Uterus (tissue), 4 donors: ENCODE measurements at places on chromosomes 5 and 9. TPM values are rescaled to one million over a fixed set of nuclear protein-coding genes. Genes with fewer than 3 reads are reported as not detected.

DNA sequence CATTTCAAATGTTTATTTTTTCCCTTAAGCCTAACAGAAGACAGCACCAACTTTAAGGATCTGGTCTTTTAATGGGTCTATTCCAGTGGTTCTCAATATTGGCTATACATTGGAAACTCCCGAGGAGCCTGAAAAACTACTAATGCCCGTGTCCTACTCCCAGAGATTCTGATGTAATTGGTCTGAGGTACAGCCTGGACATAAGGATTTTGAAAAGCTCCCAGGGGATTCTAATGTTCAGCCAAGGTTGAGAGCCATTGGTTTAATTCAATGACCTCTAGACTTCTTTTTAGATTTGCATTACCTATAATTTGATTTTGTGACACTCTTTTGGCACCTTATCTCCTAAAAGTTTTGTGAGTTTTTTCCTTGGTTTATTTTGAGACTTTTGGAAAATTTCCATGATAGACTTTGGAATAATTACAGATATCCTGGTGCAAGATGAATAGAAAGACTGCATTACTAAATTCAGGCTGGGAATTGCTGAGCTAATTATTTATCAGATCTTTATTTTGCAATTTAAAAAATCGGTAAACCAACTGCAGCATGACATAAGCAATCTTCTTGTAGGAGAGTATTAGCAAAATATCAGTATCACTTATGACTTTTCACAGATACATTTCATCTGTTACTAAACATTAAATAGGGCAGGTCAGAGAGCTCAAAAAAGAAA lies 91.5 kb upstream of the ELL2 start:
- H3K36me3 ChIP-seq: no peaks in the 10 kb centered on the region
- no peaks in the 10 kb centered on the region for H3K27me3 ChIP-seq
- H3K4me3 ChIP-seq: no peak overlapping the region
- H3K27ac ChIP-seq: no peak overlapping the region
- no peaks in the 10 kb centered on the region for H3K4me1 ChIP-seq

GRCh38 chr9:113298924-113299770 lies 4.0 kb downstream of the RNF183 start:
- H3K4me1 ChIP-seq: no peaks in the 10 kb centered on the region
- no peaks in the 10 kb centered on the region for H3K36me3 ChIP-seq
- H3K4me3 ChIP-seq: no peak overlapping the region
- no peak for DNase-seq
- H3K27me3 ChIP-seq: no peaks in the 10 kb centered on the region
- H3K27ac ChIP-seq: no peak overlapping the region

- DNase-seq: no peak
- no peak overlapping the region for H3K27ac ChIP-seq
- no peaks in the 10 kb centered on the region for H3K4me1 ChIP-seq
- no peaks in the 10 kb centered on the region for H3K27me3 ChIP-seq
These were observed 171.9 kb upstream of the ELL2 start for GRCh38 chr5:96133341-96134079.

GRCh38 chr9:137836831-137837241 lies 40.7 kb upstream of the CACNA1B start:
- H3K4me3 ChIP-seq: no peak overlapping the region
- H3K36me3 ChIP-seq: no peaks in the 10 kb centered on the region
- H3K4me1 ChIP-seq: no peaks in the 10 kb centered on the region
- DNase-seq: no peak
- H3K27me3 ChIP-seq: no peaks in the 10 kb centered on the region

GRCh38 chr5:58738336-58738735 lies 155.5 kb downstream of the RAB3C start:
- no peak for DNase-seq
- no peaks in the 10 kb centered on the region for H3K4me1 ChIP-seq
- H3K27ac ChIP-seq: no peak overlapping the region
- H3K4me3 ChIP-seq: no peak overlapping the region
- no peaks in the 10 kb centered on the region for H3K36me3 ChIP-seq

DNA sequence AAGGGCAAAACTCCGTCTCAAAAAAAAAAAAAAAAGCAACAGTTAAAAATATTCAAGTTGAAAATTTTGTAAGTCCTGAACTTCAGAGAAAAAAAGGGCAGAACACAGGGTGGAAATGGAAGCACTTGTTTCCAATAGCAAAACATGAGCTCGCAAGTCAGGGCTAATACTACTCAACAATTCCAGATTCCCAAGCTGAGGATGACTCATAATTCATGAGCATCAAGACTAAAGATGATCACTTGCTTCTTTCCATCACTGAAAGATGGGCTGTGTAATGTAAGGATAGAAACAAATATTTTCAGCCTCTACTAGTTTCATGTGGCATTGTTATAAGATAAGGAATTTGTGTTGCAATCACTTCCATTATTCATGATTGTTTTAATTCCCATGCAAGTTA lies 33.5 kb upstream of the FST start:
- no peaks in the 10 kb centered on the region for H3K36me3 ChIP-seq
- H3K4me3 ChIP-seq: no peak overlapping the region
- H3K27me3 ChIP-seq: no peaks in the 10 kb centered on the region
- no peak for DNase-seq
- H3K27ac ChIP-seq: no peak overlapping the region

- H3K27ac ChIP-seq: no peak overlapping the region
- DNase-seq: no peak
- no peaks in the 10 kb centered on the region for H3K4me1 ChIP-seq
These were observed 52.2 kb downstream of the ABHD17B start for GRCh38 chr9:71858812-71859211.

GRCh38 chr5:143106174-143106573 lies 297.3 kb downstream of the NR3C1 start:
- no peak overlapping the region for H3K4me3 ChIP-seq
- no peaks in the 10 kb centered on the region for H3K27me3 ChIP-seq
- no peak overlapping the region for H3K27ac ChIP-seq
- no peaks in the 10 kb centered on the region for H3K4me1 ChIP-seq
- DNase-seq: peak; percentile 27

DNA sequence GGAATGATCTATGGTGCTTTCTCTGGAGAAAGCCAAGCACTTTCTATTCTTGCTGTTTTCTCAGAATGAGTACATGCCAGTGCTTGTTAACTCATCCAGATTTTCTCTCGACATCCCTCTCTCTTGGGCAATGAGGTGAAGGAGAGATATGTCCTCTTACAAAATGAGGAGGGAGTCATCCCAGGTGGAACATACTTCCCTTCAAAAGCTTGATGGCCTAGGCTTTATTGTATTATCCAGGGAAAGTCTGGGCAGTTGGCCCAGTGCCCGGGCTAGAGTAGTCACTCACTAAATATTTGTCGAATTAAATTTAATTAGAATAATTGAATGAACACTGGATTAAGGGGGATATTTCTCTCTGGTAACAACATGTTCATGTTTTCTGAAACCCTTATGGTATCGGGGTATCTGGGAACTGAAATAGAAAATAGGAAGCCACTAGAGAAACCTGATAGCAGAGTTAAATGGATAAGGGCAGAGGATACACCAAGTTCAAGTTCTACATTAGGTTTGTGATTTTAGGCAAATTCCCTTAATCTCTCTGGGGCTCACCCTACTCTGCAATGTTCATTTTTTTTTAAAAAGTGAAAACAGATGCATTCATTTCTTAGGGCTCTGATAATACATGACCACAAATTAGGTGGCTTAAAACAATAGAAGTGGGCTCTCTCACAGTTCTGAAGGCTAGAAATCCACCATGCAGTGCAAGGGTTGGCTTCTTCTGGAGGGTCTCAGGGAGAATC lies 99.6 kb downstream of the LIFR start:
- DNase-seq: no peak
- no peak overlapping the region for H3K4me3 ChIP-seq
- H3K27ac ChIP-seq: no peak overlapping the region
- H3K27me3 ChIP-seq: no peaks in the 10 kb centered on the region
- H3K36me3 ChIP-seq: no peaks in the 10 kb centered on the region
- no peaks in the 10 kb centered on the region for H3K4me1 ChIP-seq

GRCh38 chr5:133639850-133640528 lies 27.6 kb upstream of the FSTL4 start:
- no peak overlapping the region for H3K27ac ChIP-seq
- no peaks in the 10 kb centered on the region for H3K4me1 ChIP-seq
- H3K27me3 ChIP-seq: no peaks in the 10 kb centered on the region

- H3K36me3 ChIP-seq: no peaks in the 10 kb centered on the region
- no peak overlapping the region for H3K27ac ChIP-seq
- DNase-seq: no peak
- no peaks in the 10 kb centered on the region for H3K27me3 ChIP-seq
- no peak overlapping the region for H3K4me3 ChIP-seq
These were observed 126.9 kb downstream of the NTRK2 start for GRCh38 chr9:84796404-84796803.

GRCh38 chr9:71710201-71710600 lies 58.1 kb downstream of the CEMIP2 start:
- H3K27me3 ChIP-seq: no peaks in the 10 kb centered on the region
- no peak overlapping the region for H3K27ac ChIP-seq
- DNase-seq: no peak
- H3K4me1 ChIP-seq: no peaks in the 10 kb centered on the region

DNA sequence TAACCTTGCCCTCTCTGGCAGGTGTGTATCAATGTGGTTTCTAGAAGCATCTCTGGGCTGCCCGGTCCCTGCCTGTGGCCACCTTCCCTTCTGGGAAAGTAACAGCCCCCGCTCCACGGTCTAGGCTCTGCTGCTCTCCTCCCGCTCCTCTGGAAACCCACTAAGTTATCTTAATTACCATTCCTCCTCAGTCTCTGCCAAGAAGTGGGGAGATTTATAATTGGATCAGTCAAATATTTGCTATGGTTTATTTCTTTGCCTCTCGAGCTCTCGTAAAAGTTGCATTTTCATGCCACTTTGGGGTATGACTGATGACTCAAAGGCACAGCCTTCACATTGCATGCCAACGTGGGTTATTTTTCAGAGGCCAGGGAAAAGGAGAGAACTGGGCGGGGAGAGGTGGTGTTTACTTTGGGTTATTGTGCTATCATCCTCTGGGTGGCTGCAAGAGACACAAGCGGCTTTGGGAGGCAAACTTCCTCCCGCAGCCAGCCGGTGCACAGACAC lies 205.3 kb upstream of the WWC1 start:
- peak overlapping the region; percentile 30 for H3K27ac ChIP-seq
- DNase-seq: peak; percentile 34
- H3K27me3 ChIP-seq: no peaks in the 10 kb centered on the region
- H3K36me3 ChIP-seq: no peaks in the 10 kb centered on the region
- H3K4me3 ChIP-seq: no peak overlapping the region
- no peaks in the 10 kb centered on the region for H3K4me1 ChIP-seq

GRCh38 chr5:4879693-4880303 lies 260.3 kb upstream of the ADAMTS16 start:
- H3K36me3 ChIP-seq: no peaks in the 10 kb centered on the region
- H3K27me3 ChIP-seq: no peaks in the 10 kb centered on the region
- DNase-seq: peak; percentile 82
- H3K4me3 ChIP-seq: no peak overlapping the region
- no peak overlapping the region for H3K27ac ChIP-seq

DNA sequence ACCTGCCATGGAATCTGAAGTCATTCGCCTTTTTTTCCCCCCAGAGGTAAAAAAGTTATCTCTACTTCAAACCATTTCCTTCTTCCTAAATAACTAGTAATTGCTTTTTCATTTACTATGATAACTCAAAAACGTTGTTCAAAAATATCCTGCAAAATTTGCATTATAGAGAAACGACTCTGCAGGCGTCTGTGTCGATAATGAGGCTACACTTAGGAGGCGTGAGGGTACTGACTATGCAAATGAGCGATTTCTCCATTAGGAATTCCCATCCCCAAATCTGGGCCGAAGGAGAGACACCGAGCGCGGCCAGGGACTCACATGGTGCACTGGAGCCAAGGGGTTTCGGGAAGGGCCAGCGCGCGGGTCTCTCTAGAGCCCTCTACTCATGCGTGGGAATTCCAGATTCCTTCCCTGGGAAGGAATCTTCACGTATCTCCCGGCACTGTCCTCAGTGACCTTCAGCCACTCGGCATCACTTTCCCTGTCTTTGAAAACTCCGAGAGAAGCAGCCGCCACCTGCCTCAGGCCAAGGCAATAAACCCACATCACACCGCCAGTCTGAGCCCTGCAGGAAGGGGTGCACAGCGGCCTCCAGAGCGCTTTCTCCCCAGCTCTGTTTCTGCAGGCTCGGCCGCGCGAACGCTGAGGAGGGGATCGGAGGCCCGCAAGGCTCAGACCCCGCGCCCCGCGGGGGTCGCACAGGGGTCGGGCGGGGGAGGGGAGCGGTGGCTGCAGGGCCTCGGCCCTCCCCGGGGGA lies 718 bp upstream of the DENND4C start:
- DNase-seq: no peak
- peak overlapping the region; percentile 91 for H3K4me3 ChIP-seq
- peak overlapping the region; percentile 95 for H3K27ac ChIP-seq
- H3K27me3 ChIP-seq: no peaks in the 10 kb centered on the region
- no peaks in the 10 kb centered on the region for H3K4me1 ChIP-seq
- no peaks in the 10 kb centered on the region for H3K36me3 ChIP-seq

- no peak overlapping the region for H3K4me3 ChIP-seq
- DNase-seq: no peak
- H3K27ac ChIP-seq: no peak overlapping the region
- H3K27me3 ChIP-seq: no peaks in the 10 kb centered on the region
These were observed 332.9 kb downstream of the CSNK1G3 start for GRCh38 chr5:123844873-123845272.

DNA sequence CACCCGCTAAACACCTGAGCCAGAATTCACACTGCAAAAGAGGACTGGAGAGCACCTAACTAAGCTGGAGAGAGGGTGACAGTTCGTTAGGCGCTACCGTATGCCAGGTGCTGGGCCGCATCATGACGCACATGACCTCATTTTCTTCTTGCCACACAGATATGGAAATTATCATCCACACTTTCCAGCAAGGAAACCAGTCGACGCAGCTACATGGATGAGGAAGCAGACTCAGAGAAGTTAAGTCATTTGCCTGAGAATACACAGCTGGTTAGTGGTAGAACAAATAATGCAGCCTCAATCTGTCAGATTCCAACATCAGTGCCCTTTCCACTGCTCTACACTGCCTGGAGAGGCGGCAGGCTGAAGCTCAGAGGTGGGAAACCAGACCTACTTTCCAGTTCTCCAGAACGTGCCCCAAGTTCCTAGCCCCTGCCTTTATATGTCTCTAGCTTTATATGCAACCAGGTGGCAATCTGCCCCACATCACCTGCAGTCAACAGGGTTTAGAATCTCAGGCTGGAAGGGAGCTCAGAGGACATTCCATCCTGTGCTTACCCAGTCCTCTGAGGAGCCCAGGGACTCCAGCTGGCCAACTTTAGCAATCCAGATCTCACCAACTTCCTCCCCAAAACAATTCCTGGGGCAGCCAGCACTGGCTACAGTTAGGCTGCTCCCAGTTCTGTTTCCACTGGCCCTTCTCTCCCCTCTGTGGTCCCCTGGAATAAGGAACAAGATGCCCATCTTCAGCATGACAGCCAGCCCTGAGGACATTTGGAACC lies 8.8 kb downstream of the TNIP1 start:
- no peak overlapping the region for H3K4me3 ChIP-seq
- H3K36me3 ChIP-seq: no peaks in the 10 kb centered on the region
- peaks cover 8% of the 10 kb centered on the region for H3K4me1 ChIP-seq
- no peaks in the 10 kb centered on the region for H3K27me3 ChIP-seq
- no peak for DNase-seq
- no peak overlapping the region for H3K27ac ChIP-seq

BARHL1 gene
- total RNA-seq: not detected

GPR150 gene
- total RNA-seq: not detected

NR6A1 gene
- under 0.01 TPM for total RNA-seq

LECT2 gene
- not detected for total RNA-seq

TRIM41 gene
- 17.4 TPM for total RNA-seq

PTPRD gene
- total RNA-seq: 1.2 TPM

ELP1 gene
- 49.3 TPM for total RNA-seq
